ENCODE measurements at places on chromosomes 4 and X.

DNA sequence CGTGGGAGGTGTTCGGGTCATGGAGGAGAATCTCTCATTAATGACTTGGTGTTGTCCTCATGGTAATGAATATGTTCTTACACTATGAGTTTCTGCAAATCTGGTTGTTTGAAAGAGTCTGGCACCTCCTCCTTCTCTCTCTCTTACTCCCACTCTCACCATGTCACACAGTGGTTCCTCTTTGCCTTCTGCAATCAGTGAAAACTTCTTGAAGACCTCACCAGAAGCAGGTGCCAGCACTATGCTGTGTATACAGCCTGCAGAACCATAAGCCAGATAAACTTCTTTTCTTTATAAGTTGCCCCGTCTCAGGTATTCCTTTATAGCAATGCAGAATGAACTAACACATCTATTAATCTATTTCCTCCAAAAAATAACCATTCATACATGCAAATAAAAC lies 275.0 kb downstream of the ANTXR2 start:
- no peak for DNase-seq

GRCh38 chr4:26321373-26322221 lies 783 bp downstream of the RBPJ start:
- no peak for DNase-seq

DNA sequence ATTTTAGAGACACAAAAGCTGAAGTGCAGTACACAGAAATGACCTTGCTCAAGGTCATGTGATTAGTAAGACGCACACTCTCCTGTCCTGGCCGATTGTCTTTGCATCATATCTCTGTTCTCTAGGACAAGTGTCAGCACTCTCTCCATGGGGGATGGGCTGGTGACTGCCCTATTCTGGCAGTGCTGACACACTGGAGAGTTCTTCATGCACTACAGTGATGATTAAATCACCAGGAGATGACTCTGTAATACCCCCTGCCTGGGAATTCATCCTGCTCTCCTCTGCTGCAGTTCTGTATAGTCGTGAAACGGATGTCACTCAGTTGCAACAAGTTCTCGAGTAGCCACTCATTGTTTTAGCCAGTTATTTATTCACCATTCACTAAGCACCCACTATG lies 5.3 kb upstream of the SHISA3 start:
- no peak for DNase-seq

GRCh38 chr4:109648266-109648996 lies 54.8 kb downstream of the CASP6 start:
- no peak for DNase-seq

DNA sequence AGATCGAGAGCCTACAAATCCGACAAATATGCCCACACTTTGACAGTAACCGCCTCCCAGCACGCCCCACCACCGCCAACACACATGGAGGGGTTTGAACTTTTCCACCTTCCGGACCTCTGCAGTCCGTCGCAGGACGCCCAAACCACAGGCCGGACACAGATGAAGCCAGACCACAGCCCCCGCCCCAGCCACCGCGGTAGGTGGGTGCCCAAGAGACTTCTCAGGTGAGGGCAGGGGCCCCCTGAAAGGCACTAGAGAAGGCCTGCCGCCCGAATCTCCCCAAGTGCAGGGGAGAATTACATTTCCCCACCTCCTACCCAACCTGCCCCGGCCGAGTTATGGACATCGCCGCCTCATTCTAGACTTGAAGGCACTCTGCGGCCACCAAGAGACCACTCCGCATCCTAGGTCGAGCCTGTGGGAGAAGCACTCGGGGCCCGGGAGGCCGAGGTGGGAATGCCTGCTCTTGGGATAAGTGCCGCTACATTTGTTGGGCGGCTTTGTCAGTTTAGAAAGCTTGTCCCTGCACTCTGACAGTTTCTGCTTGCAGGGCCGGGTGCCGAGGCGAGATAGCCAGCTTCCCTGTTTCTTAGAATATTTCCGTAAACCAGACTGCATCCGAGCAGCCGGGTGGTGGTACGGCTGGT lies 21.5 kb downstream of the HAND2 start:
- DNase-seq = no peak

DNA sequence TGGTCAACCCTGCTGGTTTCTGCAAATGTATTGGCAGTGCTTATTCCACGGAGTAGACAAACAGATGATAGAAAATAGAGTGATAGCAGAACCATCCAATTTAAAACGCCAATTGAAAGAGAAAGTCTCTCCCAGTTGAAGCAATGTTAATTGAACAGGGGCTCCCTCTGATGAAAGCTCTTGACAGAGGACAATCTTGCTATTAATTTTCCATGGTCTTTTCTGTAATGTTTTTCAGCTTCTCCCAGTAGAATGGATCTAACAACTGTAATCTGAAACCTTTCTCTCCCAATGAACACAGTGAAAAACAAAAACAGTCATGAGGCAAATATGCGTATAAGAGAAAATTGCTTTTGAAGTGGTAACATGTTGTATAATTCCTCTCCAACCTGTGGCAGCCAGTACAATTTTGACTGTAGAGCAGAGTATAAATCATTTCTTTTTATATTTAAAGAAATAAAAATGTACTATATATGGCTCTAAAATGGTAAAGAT lies 225.1 kb upstream of the GALNTL6 start:
- DNase-seq = no peak

DNA sequence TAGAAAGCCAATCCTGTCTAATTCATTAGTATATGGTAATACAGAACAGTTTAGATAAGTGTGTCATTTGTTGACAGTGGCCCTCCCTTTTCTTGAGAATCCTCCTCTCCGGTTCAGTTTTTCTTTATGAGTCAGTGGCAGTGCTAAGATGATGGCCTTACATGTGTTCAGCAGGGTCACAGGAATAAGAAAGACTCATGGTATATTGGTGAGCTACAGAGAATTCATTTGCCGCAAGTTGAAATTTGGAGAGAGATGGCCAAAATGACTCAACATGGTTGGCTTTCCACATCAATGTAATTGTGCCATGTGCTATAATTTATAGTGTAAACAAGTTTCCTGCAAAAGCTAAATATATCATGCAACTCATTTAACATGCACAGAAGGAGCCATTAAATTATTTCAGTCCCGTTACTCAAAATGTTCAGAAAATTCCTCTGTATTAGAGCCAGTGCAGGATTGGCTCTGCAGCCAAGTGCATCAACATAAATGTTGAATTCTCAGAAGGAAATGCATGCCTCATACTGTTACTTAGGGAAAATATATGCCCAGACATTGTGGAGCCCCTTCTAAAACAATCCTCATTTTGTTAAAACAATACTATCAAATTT lies 374.3 kb downstream of the AFF2 start:
- no peak for DNase-seq

Data from fibroblast of the conjunctiva (primary cell).